Common myeloid progenitor, CD34-positive (primary cell): ENCODE measurements at places on chromosomes 1 and 21.

DNA sequence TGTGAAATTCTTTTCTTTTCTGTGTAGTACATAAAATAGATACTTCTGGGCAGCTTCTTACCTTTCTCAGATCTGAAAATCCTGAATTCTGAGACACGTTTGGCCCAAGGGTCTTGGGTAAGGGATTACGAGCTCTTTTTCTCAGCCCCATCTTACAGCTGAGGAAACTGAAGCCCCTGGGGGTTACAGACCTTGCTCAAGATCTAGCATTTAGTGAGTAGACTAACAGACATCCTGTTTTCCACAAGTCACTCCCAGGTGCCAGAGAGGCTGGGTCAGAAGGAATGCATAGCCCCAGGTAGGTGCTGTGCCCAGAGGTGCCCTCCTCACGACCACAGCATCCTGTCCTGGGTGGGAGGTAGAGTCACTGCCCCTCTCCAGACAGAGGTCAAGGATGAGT lies 13.2 kb upstream of the CREG1 start:
- DNase-seq: no peak

DNA sequence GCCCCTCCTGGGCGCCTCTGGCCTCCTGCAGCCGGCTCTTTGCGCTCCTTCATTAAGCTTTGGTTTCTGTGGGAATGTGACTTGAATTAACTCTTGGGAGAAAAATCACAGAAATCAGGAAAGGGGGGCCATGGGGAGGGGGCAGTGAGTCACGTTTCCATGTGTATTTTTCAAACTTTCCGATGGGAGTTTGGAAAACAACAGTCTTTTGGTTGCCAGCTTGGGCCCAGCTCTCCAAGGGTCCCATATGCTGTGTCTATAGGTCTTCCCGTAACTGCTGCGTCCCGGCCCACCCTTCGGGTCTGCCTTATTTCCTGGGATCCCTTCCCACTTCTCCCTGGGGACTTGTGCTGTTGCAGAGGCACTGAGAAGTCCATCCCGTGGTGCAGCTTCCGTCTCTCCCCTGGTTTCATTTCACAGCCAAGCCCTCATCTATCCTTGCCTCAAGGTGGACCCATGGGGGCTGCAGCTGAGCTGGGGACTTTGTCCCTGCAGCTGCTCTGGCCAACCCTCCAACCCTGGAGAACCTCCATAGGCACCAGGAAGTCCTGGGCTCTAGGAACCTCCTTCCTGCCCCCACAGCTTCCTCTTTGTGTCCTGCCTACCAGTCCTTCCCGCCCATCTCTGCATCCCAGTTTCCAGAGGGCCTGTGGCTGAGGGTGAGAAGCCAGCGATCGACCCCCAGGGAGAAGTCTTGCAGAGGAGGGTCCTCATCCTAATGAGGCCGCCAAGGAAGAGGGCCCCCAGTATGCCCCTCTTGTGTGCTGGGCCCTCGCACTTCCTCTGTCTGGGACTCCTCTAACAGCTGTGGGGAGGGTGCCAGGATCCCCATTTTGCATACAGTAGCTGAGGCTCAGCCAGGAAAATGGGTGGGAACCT lies 11.6 kb upstream of the LMNA start:
- no peak for DNase-seq

DNA sequence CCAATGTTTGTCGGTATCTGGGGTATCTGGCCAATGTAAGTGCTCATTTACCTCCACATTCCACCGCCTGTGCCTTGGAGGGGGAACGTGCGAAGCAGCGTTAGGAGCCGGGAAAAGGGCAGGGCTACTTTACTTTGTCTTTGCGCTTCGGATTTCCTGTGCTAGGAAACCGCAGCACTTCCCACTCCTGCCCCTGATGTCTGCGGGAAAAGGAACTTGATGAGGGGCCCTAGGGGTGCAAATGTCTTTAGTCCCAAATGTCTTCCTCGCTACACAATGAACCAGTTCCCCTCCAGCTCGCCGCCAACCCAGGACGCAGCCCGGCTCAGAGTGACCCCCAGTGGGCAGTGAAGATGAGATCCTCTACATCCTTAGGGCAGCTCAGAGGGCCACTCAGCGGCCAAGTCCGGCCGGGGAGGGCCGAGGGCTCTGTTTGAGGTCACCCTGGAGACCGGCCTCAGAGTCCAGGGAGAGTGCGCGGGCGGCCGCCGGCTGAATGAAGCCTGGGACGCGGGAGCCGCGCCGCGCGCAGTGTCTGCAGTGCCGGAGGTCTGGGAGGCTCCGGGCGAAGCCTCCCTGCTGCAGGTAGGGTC lies at the start of gene DYNLT5:
DYNLT5 (plus strand) TSS at position 460 of the 593 bp plus-strand sequence. CDS start 2,200 bp downstream, outside the sequence.
- no peak for DNase-seq

GRCh38 chr1:162994921-162995320 lies 74.2 kb upstream of the RGS4 start:
- DNase-seq: no peak

DNA sequence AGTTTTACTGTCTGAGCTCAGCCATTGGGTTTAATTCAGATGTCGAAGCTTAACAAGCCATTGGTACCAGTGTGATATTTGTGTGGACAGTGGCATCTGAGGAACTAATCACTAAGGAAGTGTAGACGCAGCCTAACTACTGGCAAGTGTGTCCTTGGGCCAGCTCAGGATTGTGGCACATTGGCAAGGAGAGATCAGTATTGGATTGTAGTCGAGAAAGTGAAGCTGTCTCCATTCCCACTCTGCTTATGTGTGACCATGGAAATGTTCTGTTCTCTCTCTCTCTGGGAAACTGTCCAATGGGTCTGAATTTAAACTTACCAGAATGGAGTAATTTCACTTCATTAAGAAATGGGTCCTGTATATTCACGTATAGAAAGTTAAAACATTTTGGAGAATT lies 112.2 kb downstream of the ITSN1 start:
- no peak for DNase-seq

- DNase-seq: no peak
Measured at GRCh38 chr1:207346513-207346912, 25.0 kb downstream of the CD55 start.

DNA sequence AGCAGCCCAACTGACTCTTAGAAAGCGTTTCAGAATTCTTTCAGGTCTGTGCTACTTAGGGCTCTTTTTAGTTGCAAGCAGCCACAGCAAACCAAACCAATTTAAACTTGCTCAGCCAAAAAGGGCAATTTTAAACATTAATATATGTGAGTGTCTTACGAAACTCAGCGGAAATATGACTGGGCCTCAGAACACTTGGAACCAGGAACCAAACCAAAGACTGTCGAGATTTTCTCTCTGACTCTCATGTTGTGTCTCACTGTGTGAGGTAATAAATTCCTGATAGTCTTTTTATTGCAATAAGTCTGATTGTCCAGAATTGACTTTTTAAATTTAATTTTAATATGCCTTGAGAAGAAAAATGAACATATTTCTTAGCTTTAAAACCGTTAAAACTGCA lies 122.3 kb downstream of the SYF2 start:
- no peak for DNase-seq

- no peak for DNase-seq
Measured at GRCh38 chr1:42934541-42935312, 23.9 kb downstream of the SLC2A1 start.

- DNase-seq: no peak
Measured at GRCh38 chr1:6578624-6579373, 995 bp upstream of the ZBTB48 start.

GRCh38 chr21:32514275-32515055 lies 70.9 kb downstream of the TCP10L start:
- DNase-seq: no peak

- DNase-seq: no peak
Measured at GRCh38 chr21:15415541-15416261, 314.1 kb upstream of the USP25 start.

- no peak for DNase-seq
Measured at GRCh38 chr1:6859415-6860343, 74.4 kb downstream of the CAMTA1 start.

DNA sequence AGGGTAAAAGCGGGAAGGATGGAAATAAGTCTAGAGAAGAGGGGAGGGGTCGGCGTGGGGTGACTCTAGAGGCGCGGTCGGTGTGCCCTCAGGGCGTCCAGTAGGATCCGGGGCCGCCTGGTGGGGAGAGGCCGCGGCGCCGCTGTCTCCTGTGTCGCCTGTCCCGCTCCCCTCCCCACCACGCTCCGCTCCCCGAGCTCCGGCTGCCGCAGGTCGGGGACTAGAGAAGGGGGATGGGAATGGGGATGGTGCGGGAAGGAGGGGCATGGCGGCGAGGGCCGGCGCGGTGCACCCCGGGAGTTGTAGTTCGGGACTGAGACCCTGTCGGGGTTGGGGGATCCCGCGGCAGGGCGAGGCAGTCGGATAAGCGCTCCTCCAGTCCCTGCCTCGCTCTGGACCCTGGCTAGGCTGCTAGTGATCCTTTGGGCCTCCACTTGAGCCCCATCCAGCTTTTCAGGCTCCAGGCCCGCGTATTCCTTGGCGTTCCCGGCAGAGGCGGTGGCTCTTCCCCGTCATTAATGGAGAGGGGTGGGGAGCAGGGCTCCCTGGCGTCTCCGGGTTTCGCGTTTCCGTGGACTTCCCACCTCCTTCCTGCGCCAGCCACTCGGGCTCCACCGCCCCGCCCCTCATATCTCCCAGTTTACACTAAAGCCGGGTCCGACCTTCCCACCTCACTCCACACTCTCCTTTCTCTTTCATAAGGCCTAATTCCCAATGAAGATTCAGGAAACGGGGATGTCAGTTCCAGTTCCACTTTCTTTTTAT lies at the start of gene ENTREP3:
ENTREP3 (minus strand) TSS at position 241 of the 765 bp plus-strand sequence. CDS start 606 bp downstream, outside the sequence.
- peak; percentile 85 for DNase-seq

DNA sequence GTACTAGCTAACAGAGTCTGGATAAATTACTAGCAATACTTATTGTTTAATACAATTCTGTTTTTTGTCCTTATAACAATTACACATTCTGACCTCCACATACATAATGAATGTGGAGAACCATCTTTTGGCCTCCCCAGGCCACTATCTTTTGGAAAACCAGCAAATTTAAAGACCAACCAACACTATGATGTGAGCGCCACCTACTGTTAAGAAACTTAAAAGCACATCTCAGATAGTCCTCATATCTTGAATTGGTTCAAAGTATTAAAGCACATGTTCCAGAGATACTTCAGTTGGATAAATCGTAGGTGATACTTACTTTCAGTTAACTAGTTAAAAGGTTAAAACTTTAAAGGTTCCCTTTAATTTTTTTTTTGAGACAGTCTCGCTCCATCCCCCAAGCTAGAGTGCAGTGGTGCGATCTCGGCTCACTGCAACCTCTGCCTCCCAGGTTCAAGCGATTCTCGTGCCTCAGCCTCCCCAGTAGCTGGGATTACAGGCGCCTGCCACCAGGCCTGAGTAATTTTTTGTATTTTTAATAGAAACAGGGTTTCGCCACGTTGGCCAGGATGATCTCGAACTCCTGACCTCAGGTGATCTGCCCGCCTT lies 29.3 kb upstream of the USP1 start:
- peak; percentile 76 for DNase-seq

GRCh38 chr1:81650776-81651175 lies 150.0 kb upstream of the ADGRL2 start:
- no peak for DNase-seq

DNA sequence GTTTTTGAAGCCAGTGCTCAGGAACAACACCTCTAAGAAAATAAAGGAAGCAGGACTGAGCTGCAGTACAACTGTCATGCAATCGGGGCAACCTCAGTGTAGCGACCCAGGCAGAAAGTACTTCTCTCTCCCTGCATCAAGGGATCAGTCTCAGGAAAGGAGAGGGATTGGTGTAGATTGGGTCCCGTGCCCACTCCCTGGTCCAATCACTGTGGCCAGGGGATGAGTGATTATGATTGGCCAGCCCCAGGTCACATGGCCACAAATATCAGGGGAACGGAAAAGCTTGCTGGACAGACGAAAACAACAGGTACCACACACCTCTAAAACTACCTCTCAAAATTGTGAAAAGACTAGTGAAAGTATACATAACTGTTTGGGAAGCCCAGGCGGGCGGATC lies 136.2 kb upstream of the F3 start:
- DNase-seq: no peak

- DNase-seq: no peak
Measured at GRCh38 chr1:205914730-205915129, 28.5 kb downstream of the SLC26A9 start.

DNA sequence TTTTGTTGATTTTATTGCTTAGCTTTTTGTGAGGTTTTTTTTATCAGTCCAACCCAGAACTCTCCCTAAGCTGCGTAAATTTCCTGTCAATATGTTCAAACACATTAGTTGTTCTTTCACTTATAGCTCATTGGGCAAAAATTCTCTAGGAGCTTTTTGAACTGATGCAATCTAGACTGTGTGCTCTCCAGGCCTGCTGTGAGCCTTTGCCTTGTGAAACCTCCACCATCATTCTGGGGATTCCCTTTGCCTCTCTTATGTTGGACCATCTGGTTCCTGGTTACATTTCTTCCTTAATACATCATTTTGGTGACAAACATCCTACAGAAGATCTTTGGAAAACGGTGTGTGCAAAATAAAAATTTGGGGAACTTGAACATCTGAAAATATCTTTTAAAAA lies 247.2 kb downstream of the LRRC7 start:
- DNase-seq: no peak

- DNase-seq: no peak
Measured at GRCh38 chr1:46302641-46303037, 777 bp downstream of the LRRC41 start.

DNA sequence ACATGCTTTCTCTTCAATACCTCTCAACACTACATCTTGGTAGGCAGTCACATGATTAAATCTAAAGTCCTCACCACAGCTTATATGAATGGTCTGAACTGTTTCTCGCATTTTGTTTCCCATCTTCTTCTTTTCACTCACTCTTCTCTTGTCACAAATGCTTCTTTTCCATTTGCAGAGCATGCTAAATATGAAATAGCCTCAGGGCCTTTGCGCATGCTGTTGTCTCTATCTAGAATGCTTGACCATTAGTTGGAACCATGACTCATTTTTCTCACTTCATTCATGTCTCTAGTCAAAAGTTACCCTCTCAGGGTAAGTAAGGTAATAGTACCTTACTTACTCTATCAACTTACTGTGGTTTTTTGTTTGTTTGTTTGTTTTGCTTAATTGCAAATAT lies 239.7 kb downstream of the PTPRC start:
- DNase-seq: no peak

GRCh38 chr21:35559829-35560225 lies 500.5 kb downstream of the SETD4 start:
- DNase-seq: no peak

GRCh38 chr21:24118738-24119459 lies 1488.4 kb downstream of the MRPL39 start:
- no peak for DNase-seq

DNA sequence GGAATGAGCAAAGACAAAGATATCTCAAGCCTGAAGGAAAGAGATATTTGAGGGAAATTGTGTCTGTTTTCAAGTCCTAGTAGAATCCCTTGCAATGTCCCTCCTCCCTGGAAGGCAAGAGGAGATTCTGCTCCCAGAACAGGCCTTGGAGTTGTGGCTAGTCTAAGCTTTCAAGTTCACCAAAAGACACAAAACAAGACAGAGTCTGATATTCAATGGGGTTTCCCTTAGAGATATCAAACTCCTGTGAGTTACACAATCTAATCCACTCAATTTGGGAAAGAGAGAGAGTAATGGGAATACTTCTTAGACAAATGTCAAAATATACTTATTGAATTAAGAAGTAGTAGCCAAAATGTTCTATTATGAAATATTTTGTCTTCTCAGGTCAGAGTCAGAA lies 162.8 kb upstream of the ADAMTS5 start:
- DNase-seq: no peak
